Activated CD4-positive, alpha-beta T cell treated with anti-CD3 and anti-CD28 coated beads for 48 hours (primary cell): ENCODE measurements at places on chromosomes 2 and 18.

GRCh38 chr18:55421615-55422419 lies 166.2 kb downstream of the TCF4 start:
- no peak for DNase-seq

- no peak for DNase-seq
Observed at GRCh38 chr2:223357076-223357475, 245.1 kb downstream of the SCG2 start.

DNA sequence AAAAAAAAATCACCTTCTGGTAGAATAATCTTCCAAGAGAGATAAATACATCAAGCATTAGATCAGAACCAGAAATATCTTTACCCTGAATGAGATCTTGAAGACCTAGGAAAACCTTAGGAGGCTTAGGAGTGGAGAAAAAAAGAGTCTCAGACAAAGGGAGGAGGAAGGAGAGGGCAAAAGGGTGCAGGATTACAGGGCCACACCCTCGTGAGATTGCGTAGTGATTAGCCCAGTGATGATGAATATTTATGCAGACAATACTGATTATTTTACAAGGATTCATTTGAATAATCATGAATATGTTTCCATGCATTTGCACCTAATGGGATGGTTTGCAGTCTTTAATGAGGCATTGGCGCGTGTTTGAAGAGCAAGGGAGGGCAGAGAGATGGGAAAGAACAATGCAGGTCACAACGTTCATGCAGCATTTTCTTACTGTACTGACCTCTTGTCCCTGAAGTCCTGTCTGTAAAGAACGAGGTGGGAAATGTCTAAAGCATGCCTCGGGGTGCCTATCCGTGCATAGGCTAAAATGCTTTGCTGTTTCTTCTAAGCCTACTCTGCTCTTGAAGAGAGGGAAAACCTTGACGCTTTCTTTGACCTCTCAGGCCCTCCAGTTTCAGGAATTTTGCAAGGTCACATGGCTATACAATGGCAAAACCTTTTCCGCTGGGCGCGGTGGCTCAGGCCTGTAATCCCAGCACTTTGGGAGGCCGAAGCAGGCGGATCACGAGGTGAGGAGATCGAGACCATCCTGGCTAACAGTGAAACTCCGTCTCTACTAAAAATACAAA lies 18.6 kb upstream of the ZNF532 start:
- DNase-seq = no peak

DNA sequence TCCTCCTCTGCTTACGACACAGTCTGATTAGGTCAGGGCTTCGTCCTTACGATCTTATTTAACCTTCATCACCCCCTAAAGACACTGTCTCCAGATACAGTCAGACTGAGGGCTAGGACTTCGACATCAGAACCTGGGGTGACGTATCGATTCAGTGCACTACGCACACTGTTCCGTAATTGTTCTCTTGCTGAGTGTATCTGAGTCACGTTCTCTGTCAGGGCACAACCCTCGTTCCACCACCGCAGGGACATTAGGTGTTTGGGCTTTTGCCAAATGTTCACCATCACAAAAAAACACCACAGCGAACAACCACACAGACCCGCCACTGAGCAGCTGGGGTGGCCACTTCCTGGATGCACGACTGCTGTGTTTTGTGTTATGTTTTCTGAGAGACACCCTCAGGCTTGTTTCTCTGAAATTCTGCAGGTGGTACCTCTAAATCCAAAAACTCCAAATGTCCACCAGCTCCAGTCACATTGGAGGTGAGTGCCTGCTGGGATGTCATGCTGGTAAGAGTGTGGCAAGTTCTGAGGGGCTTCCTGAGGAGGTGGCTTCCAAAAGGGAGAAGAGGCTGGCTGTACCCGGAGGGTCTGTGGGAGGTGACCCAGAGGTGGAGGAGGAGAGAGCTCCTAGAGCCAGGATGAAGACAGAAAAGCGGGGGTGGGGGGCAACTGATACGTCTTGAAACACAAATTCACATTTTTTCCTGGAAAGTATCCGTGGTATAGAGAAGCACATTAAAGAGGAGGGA lies 66.6 kb downstream of the ADNP2 start:
- DNase-seq = peak; percentile 29

DNA sequence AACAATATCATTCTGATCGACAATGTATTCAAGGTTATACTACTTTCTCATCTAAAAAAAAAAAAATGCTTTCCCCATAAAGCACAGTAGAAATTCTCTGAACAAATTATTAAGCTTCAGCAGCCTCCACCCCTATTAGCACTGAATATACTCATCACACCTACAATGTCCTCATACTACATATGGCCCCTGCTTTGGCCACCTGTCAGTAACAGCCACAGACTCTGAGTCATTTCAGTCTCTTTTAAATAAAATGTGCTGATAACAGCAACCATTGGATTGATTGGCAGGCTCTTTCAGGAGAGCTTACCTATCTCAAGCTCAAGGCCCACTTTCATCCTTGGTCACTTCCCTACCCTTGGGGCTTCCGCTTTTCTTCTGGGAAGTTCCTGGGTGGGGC lies 236.7 kb downstream of the TMX3 start:
- no peak for DNase-seq

GRCh38 chr2:47916412-47916811 lies 10.1 kb upstream of the FBXO11 start:
- no peak for DNase-seq

- DNase-seq = no peak
Observed at GRCh38 chr2:240916571-240917008, 10.5 kb downstream of the CROCC2 start.

DNA sequence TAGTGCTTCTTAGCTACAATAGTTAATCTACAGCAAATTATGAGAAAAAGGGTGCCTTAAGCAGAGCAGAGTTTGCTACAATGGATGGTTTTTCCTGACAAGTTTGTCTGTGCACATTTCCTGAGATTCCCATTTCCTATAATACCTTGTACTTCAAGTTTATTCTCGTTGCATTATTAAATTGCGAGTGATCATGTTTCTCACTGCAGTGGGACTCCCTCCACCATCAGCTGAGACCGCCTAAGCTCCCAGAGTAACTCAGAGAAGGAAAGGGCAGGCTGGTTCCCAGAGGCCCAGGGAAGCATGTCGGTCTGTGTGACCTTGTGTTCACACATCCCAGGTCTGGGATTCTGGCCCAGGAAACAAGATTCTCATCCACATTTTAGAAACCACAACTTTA lies 162.1 kb downstream of the ARL4C start:
- no peak for DNase-seq

GRCh38 chr2:134924912-134925311 lies 6.3 kb downstream of the CCNT2 start:
- no peak for DNase-seq

GRCh38 chr18:35973650-35974049 lies 1.2 kb downstream of the RMP24 start:
- no peak for DNase-seq
